Astrocyte of the cerebellum (primary cell): ENCODE measurements at places on chromosomes 1 and 21.

DNA sequence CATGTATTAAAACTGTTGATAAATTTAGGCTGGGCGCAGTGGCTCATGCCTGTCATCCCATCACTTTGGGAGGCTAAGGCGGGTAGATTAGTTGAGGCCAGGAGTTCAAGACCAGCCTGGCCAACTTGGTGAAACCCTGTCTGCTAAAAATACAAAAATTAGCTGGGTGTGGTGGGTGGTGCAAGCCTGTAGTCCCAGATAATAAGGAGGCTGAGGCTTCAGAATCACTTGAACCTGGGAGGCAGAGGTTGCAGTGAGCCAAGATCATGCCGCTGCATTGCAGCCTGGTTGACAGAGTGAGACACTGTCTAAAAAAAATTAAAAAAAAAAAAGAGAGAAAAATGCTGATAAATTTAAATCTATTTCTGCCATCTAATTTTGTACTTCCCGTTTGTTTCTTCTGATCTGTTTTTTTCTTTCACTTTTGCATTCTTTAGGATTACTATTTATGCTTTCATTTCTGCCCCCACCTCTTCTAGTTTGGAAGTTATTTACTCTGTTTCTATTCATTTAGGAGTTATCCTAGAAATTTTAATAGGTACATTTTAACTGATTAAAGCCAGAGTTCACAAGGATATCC lies 3.2 kb upstream of the DENND1B start:
- DNase-seq = no peak

DNA sequence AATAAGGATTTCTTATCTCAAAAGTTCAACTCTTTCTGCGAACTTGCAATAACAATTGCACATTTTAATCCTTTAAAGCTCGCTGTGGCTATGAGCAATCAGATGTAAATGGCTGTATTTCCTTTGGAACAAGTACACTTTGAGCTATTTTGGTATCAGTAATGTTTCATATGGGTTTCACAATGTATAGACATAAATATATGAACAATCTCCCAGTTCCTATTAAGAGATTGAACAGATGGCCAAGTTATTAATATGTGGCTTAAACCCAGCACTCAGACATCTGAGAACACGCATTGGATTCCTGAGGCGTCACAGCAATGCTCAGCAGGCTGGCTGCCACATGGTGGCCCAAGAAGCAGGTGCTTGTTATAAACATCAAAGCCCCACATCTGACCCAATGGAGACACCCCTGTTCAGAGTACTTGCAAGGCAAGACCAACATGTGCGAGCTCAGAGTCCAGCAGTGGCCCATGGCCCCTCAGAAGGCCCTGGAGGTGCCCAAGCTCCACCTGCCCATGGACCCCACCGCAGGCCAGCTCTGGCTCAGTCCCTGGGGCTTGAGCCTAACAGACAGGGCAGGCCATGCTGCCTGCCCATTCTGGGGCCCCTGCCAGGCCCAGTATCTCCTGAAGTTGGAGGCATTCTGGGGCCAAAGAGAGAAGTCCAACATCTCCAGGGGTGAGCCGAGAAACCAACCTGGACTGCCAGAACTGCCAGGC lies 23.7 kb downstream of the PSMG1 start:
- DNase-seq = no peak

DNA sequence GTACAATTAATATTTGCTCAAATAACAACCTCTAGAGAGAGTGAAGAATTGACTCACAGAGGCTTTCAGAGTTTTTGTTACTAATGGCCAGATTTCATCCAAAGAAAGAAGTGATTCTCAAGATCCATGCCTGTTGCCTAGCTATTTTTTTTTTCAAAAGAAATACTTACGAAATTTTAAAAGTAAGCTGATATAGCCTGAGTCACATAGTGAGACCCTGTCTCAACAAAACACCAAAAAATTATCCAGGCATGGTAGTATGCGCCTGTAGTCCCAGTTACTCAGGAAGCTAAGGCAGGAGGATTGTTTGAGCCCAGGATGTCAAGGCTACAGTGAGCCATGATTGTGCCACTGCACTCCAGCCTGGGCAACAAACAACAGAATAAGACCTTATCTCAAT lies 14.6 kb downstream of the PALMD start:
- DNase-seq = no peak

GRCh38 chr1:59670662-59671061 lies 144.1 kb upstream of the HOOK1 start:
- no peak for DNase-seq

DNA sequence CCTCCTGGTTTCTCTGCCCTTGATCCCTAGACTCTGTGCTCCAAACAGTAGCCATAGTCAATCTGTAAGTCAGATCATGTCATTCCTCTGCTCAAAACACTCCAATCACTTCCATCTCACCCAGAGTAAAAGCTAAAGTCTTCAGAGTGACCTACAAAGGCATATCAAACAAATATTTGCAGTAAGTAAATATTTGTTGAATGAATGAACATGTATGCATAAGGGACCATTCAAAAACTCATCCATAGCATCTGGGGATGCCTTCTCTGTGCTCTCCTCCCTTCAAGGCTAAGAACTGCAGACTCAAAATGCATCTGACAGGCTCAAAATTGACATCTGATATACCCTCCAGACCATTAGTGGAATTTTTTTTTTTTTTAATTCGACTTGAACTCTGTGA lies 18.1 kb upstream of the AK5 start:
- no peak for DNase-seq

- DNase-seq = peak; percentile 73
Observed at GRCh38 chr1:41432481-41433280, 51.8 kb downstream of the EDN2 start.

- DNase-seq = no peak
Observed at GRCh38 chr1:117627546-117628130, 21.8 kb downstream of the TENT5C start.

DNA sequence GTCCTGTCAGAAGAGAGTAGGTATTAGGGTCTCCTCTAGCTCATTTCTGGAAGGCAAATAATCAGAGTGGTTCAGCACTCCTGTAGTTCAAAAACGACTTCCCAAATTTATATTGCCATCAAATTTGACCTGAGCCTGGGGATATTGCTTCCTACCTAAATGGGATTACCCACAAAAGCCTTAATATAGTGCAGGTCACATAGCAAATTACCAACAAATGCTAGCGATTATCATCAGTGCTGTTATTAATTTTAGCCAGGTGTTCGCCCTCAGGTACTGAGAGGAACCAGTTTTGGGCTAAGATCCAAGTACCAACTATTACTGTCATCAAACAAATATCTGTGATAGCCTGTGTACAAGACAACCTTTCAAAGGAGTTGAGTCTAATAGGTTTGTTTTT lies 661.8 kb upstream of the PTBP2 start:
- no peak for DNase-seq

GRCh38 chr1:45972621-45973020 lies 159.8 kb downstream of the PIK3R3 start:
- no peak for DNase-seq

- DNase-seq = no peak
Observed at GRCh38 chr1:49576327-49576901, 447.3 kb downstream of the AGBL4 start.

DNA sequence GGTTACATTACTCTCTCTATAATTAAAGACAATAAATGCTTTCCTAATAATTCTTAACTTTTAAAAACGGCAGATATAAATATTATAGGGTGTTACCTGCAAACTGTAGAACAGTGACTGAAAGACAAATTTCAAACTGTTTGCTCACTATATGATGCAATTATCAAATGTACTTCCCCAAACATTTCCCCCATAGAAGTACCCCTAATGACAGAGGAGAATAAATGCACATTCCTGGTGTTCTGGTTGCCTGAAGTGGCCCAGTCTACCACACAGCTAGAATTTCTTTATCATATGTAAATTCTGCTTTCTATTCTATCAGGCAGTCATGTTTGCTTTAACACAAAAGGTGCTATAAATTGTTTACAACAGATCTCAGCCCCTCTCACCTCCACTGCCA lies 70.4 kb downstream of the VAV3 start:
- no peak for DNase-seq

DNA sequence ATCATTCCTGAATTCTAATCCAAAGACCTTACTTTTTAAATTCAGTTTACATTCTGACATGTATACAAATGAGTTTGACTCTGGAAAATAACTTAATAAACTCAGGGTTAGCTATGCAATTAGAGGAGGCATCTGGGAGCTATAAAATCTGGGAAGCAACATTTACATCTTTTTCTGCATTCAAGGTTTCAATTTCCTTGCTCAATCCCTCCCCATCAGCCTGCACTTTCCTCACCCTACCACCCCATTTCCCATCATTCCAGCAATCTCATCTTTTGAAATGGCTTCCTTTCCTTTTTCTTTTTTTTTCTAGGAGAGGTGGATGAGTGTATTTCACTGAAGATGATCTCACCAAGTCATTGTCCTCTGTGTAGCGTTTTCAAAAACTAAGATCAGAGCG lies 65.3 kb upstream of the BEND5 start:
- DNase-seq = no peak

GRCh38 chr1:38919130-38919529 lies 22.5 kb downstream of the RHBDL2 start:
- no peak for DNase-seq

DNA sequence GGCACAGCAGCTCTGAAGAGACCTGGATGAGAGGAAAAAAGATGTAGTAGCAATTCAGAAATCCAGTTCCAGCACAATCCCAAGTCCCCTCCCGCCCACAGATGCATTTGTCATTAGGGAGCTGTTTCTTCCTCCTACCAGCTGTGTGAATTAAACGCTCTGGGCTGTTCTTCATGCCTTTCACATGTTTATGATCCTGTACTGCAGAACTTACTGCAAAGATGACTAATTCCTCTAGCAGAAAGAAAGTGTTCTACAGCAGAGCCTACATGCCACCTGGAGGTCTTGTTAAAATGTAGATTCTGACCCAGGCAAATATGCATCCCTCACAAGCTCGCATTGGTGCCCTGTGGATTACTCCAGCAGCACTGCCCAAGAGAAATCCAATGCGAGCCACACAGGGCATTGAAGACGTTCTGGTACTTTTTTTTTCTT lies 6.5 kb downstream of the ENO1 start:
- DNase-seq = no peak

DNA sequence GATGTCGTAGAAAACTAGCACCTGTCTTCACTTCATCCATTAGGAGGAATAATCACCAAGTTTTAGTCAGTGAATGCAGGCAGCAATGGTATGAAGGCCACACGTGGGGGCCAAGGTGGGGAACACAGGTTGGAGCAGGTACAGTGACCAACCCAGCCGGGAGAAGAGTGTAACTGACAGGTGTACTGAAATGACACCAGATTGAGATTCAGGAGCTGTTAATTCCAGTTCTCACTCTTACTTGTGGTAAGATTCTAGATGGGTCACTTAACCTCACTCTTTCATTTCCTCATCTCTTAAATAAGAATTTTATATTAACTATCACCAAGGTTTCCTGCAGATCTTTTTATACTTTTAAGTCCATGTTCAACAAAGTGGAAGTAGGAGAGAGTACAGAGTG lies 206.2 kb upstream of the PTBP2 start:
- no peak for DNase-seq

- DNase-seq = no peak
Observed at GRCh38 chr1:100152271-100152670, 19.3 kb downstream of the TRMT13 start.

- DNase-seq = no peak
Observed at GRCh38 chr1:10450156-10450814, 454 bp downstream of the CORT start.

- no peak for DNase-seq
Observed at GRCh38 chr1:53586765-53587164, 127.6 kb downstream of the DMRTB1 start.

DNA sequence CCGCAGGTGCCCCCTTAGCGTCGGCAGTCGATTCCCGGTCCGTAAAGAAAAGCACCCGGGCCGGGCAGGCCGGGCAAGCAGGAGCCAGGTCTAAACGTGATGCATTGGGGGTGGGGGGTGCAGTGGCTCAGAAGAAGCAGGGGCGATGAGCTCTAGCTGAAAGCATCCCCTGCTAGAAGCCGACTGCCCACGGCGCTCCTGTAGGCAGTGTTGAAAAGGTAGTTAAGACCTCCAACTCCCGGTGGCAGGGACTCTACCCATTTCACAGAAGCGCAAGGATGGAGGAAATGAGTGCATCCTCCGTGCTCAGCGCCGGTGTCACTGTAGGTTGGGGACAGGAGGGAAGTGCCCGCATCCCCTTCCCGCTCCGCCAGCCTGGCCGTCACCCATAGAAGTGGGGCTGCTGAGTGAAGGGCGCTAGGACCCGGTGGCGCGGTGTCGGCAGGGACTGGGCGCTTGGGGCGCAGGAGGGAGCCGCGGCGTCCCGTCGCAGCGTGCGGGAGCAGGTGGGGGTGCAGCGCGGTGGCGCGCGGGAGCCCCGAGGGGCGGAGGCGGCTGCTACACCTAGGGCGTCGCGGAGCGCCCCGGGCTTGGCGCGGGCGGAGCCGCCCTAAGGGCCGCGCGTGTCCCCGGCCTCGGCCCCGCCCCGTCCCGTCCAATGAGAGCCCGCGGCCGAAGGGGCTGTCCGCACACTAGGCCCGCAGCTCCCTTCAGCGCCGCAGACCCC lies at the start of gene WNT2B:
Gene WNT2B, plus strand, starts transcription at position 688 of the 727 bp plus-strand sequence. CDS start 298 bp downstream, outside the sequence.
- DNase-seq = no peak

DNA sequence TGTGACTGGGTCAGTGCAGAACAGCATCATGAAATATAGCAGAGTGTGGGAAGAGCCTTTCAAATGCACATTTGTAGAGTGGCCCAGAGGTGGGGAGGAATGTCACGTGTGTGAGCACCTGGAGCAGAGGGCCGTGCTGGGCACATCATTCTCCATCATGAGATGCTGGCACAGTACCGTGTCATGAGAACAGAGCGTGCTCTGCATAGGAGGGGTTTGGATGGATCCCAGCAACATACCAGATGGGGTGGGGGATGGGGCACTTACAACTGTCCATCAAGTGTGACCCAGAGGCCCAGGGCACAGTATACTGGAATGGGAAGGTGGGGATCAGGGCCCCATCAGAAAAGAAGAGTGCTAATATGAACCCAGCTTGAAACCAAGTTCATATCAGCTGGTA lies 182.0 kb downstream of the LMX1A start:
- DNase-seq = no peak

GRCh38 chr1:16064536-16065268 lies 8.7 kb downstream of the FAM131C start:
- DNase-seq = no peak

GRCh38 chr1:32889731-32890278 lies 3.5 kb downstream of the HPCA start:
- no peak for DNase-seq

DNA sequence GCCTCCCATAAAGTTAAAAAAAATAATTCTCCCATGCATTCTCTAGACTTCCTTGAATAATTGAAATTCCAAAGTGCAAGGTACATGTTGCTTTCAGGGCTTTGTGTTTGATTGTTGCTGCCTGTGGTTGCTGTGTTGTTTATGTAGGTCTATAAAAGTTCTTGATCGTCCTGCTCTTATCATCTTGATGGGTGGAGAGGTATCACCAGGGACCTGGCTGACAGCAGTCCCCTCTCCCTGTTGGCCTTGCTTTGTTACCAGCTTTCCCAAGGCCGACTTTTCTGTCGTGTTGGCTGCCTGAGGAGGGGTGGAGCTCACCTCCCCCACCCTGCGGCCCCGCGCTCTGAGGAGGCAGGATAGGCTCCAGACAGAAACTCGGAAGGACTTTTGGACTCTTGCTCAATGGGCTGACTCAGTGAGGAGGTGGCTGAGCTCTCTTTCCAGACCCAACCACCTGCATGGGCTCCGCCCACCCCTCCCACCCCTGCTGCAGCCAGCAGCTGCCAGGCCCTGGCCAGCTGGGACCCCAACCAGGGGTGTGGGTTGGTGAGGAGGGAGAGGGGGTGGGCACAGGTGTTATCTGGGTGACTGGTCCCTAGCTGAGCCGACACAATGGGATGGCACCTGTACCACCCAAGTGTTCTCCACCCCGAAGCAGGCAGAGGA lies 2.0 kb downstream of the INAVA start:
- no peak for DNase-seq
